ENCODE measurements at places on chromosomes 16 and 17. TPM values are rescaled to one million over a fixed set of nuclear protein-coding genes. Genes with fewer than 3 reads are reported as not detected.

MYADML2 gene
- polyA plus RNA-seq: not detected

ZCCHC14 gene
- 2.7 TPM for polyA plus RNA-seq

- no peak for DNase-seq
These were observed 19.0 kb downstream of the CCDC57 start for GRCh38 chr17:82193520-82194220.

DNA sequence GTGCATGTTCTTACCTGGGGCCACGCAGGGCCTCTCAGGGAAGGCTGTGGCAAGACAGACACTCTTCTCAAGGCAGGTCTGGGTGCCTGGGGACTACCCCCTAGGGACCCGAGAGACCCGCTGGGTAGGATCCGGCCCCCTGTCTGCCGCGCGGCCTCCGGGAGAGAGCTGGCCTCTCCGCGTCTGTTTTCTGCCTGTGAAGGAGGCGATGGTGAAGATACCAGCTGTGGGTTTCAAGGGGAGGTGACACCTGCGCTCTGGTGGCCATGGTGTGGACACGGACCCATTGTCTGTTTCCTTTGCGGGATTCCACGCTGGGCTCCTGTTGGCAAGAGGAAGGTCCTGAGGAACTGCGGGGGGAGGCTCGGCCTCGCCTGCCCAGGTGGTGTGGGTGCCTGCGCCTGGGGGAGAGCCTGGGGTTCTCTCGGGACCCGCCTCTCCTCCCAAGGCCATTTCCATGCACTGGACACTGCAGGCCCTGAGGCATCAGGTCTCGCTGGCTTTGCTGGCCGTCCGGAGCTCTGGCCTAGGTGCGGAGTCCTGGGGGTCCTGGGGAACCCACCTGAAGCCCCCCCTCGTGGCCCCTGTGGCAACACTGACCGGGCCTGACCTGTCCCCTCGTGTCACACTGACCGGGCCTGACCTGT lies 12.2 kb upstream of the METRNL start:
- DNase-seq: no peak

- no peak for DNase-seq
These were observed 19.0 kb downstream of the C16orf96 start for GRCh38 chr16:4574919-4575705.

Data from BJ (cell line).